HTR-8/SVneo (cell line): ENCODE measurements at places on chromosomes 12 and 14.

DNA sequence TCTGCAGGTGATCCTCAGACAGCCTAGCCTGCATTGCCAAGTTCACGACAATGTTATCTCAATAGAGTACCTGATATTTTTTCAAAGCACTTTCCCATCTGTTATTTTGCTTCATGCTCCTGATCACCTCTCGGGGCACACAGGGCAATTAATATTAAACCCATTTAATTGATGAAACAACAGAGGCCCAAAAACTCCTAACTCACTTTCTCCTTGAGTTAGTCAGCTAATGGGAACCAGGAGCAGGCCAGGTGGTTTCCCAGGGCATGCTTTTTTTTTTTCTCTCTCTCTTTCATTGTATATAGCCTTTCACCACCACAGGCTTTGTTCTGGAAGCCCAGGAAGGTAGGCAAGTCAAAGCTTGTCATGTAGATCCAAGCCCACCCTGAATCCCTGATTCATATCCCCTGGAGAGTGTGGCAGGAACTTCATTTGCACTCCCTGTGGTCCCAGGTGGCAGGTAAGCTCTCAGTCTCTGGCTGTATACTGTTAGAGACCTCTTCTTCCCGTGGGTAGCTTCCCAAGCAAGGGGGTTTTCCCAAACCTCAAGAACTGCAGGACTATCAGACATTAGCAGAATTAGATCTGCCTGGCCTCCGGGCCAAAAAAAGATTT is 41.6 kb upstream of the MAP1LC3B2 start:
- DNase-seq: no peak

GRCh38 chr14:73211251-73212040 is 25.9 kb upstream of the PAPLN start:
- DNase-seq: no peak

GRCh38 chr12:45439039-45439438 is 223.1 kb downstream of the ANO6 start:
- DNase-seq: no peak

- peak; percentile 93 for DNase-seq
Measured at GRCh38 chr12:57583008-57583831, 7.8 kb upstream of the PIP4K2C start.

DNA sequence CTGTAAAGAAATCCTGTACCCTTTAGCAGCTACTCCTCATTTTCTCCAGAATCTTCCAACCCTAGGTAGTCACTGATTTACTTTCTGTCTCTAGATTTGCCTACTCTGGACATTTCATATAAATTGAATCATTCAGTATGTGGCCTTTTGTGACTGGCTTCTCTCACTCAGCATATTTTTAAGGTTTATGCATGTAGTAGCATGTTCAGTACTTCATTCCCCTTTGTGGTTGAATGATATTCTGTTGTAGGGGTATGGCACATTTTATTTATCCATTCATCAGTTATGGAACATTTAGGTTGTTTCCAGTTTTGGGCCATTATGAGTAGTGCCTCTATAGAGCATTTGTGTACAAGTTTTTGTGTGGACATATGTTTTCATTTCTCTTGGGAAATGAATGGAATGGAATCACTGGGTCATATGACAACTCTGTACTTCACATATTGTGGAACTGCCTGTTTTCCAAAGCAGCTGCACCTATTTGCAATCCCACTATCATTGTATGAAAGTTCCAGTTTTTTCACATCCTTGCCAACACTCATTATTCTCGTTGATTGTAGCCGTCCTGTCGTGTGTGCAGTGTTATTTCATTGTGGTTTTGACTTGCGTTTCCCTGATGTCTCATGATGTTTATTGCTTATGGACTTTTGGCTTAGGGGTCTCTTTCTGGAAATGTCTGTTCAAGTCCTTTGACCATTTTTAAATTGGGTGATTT is 57.2 kb downstream of the ATF7IP start:
- DNase-seq: no peak

GRCh38 chr14:63164108-63164683 is 40.0 kb upstream of the RHOJ start:
- no peak for DNase-seq

GRCh38 chr12:31973818-31974217 is 14.6 kb downstream of the RESF1 start:
- no peak for DNase-seq

- DNase-seq: no peak
Measured at GRCh38 chr12:4717806-4718205, 2.4 kb upstream of the GALNT8 start.

GRCh38 chr12:108727868-108728735 is 3.2 kb downstream of the CORO1C start:
- DNase-seq: no peak

GRCh38 chr12:131723532-131723931 is 12.6 kb downstream of the SFSWAP start:
- DNase-seq: no peak

GRCh38 chr14:33376510-33376909 is 437.8 kb downstream of the NPAS3 start:
- no peak for DNase-seq

GRCh38 chr12:53145383-53146260 is 34.9 kb upstream of the ZNF740 start:
- no peak for DNase-seq

- DNase-seq: peak; percentile 31
Measured at GRCh38 chr12:94560431-94561221, 89.7 kb downstream of the TMCC3 start.

GRCh38 chr12:114993165-114993564 is 309.2 kb upstream of the TBX3 start:
- DNase-seq: no peak

- no peak for DNase-seq
Measured at GRCh38 chr12:105600911-105601545, 270.5 kb downstream of the C12orf75 start.

- DNase-seq: no peak
Measured at GRCh38 chr12:113407931-113408600, 4.4 kb upstream of the SDS start.

DNA sequence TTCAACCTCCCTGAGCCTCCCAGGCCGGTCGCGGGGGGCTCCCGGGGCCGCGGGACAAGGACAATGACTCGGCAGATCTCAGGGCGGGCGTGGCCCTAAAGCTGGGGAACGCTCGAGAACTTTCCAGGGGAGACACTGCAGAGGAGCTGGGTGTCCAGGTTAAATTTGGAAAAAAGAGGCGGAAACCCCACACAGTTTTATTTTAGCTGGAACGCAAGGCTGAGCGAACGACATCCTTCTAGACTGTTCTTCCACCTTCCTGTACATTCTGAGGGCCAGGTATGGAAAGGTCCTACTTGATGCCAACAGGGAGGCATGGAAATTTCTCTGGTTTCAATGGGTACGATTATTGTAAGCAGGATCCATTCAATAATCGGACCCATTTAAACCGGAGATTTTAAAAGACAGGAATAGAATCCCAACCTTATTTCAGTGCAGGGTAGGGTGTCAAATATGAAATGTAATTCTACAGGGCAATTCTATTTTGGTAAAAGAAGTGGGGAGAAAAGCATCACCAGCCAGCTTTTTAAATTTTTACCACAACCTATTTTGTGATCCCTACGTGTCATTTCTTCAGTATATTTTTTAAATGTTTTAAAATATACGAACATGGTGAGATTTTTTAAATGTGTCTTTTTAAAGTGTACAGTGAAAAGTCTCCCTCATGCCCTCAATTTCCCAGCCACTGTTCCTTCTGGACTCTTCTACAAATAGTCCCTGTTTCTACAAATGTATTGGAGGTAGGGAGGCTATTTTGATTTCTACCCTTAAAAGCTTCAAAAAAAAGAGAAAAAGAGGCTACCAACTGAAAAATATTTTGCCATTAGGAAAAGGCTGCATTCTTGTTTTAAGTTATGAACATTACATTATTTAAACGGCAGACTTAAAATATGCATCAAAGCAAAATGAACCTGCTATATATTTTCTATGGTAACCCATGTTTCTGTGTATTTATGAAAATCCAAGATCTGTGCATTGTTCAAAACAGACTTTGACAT is 1.1 kb upstream of the UBC start:
- no peak for DNase-seq

DNA sequence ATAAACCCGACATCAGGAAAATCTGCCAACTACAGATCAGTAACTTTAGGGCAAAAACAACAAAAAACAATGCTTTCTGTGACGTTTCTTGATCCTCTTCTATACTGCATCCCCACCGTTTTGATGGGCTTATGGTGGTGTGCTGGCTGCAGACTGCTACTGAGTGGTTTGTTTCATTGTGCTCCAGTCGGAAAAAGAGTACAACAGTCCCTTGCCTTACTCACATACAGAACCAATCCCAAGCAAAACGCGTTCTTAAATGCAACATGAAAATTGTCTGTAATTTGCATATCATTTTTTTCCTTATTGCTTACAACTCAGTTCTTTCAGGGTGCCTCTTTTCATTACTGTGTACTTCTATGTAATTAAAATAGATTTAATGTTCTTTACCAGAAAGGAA is 2.3 kb downstream of the ETV6 start:
- DNase-seq: no peak

GRCh38 chr12:123100450-123100849 is 50.4 kb downstream of the PITPNM2 start:
- no peak for DNase-seq

DNA sequence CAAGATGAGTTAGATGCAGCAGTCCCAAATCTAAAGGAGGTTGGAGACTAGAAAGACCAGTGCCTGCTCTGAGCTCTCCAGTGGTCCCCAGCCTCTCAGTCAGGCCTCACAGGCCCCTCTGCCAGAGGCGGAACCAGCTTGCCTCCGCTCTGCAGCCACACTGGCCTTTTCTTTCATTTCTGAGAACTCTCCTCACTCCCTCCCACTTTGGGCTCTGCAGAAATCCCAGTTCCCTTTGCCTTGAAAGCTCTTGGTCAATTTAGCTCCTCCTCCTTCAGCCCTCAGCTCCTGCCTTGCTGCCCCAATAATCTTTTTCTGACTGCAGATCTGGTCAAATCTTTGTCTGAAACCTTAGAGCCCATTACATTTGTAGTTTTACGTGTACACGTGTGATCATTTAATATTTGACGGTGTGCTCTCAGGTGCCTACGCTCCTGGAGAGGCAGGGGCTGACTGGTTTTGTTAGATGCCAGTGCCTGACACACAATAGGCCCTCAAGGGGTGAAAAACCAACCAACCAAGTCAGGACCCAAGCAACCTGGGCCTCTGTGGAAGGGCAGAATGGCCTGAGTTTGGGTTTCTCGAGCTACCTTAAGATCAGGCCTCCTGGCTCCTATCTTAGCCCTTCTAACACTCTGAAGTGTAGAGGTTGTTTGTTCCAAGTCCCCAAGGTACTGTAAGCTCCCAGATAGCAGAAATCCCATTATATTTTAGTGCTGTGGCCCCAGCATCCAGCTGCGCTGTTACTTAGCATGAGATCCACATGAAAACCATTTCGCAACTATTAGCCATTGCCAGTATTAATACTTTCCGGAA is 1.1 kb upstream of the NUDT4 start:
- no peak for DNase-seq

- DNase-seq: no peak
Measured at GRCh38 chr12:9810671-9811070, 16.6 kb upstream of the KLRF1 start.

GRCh38 chr14:105257464-105257863 is 9.1 kb downstream of the BTBD6 start:
- DNase-seq: no peak

GRCh38 chr12:77118696-77119095 is 53.3 kb upstream of the E2F7 start:
- DNase-seq: no peak

DNA sequence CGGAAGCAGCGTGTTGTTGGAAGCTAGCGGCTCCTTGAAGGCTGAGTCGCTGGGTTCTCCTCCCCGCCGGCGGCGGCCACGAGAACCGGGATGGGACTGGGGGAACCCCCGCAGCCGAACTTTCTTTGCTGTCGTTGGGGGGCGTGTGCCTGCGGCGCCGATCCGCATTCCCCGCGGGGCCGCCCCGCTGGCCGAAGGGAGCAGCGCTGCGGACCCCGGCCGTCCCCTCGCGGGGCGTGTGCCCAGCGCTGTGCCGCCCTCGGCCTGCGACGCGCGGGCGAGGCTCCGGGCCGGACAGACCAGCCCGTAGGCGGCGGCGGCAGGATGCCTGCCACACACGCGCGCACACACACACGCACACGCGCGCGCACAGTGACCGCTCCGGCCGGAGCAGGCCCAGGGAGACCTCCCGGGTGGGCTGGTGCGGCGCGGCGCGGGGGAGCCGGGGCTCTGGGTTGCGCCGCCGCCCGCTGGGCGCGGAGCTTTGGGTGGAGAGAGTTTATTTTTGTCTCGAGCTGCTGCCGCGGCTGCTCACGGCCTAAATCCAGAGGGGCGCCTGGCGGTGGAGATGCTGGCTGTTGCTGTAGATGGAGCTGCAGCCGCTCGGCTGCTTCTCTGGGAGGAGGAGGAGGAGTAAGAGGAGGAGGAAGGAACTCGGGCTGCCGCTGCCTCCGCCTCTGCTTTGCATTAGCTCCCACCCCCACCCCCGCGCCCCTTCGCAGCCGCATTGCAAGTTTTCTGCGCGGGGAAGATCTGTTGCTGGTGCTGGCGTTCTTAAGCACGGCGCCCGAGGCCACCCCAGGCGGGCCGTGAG is at the start of gene SAMD4A:
TSS of gene SAMD4A (plus strand) at position 719 of the 814 bp plus-strand sequence. CDS start 789 bp downstream, outside the sequence.
- DNase-seq: no peak

GRCh38 chr12:47349137-47350061 is 269.6 kb upstream of the AMIGO2 start:
- no peak for DNase-seq

DNA sequence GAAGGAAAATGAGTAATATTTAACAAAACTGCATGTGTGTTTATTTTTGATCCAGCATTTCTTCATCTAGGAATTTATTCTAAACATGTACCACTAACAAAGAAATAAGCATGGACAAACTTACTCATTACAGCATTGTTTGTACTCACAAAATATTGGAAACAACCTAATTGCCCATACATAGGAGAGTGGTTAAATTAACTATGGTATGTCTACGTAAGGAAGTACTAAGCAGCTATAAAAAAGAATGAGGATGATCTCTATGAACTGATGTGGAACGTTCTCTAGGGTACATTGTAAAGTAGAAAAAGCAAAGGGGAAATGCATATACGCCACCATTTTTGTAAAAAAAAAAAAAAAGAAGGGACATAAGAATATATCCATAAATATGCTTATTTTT is 17.4 kb upstream of the TAS2R42 start:
- DNase-seq: no peak

DNA sequence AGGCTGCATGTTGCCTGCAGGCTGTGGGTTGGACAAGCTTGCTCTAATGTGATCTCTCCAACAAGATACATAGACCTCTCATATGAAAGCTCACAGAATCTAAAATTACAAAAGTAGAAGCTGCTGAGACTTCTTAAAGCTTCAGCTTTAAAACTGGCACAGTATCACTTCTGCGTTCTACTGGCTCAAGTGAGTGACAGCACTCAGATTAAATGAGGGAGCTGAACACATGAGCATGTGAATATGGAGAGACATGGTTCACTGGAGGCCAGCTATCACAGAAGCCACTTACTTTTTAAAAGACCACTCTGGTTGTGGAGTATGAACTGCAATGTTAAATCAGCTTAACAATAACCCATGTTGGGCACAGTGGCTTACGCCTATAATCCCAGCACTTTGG is 29.1 kb upstream of the ANO6 start:
- no peak for DNase-seq

GRCh38 chr12:45703942-45704341 is 25.6 kb upstream of the ARID2 start:
- no peak for DNase-seq
